ENCODE measurements at places on chromosomes 1 and 21. TPM values are rescaled to one million over a fixed set of nuclear protein-coding genes. Genes with fewer than 3 reads are reported as not detected.

- no peaks in the 10 kb centered on the region for H3K36me3 ChIP-seq
- no peak overlapping the region for H3K4me3 ChIP-seq
- no peaks in the 10 kb centered on the region for H3K4me1 ChIP-seq
- peaks cover 29% of the 10 kb centered on the region for H3K27me3 ChIP-seq
- no peak for DNase-seq
Observed at GRCh38 chr1:204307334-204307883, 52.3 kb downstream of the PLEKHA6 start.

GRCh38 chr21:42580793-42581321, 67.2 kb downstream of the SLC37A1 start:
- no peak overlapping the region for H3K27ac ChIP-seq
- no peaks in the 10 kb centered on the region for H3K27me3 ChIP-seq
- no peak overlapping the region for H3K4me3 ChIP-seq
- no peaks in the 10 kb centered on the region for H3K4me1 ChIP-seq
- DNase-seq, result no peak

- DNase-seq, result no peak
- no peak overlapping the region for H3K4me3 ChIP-seq
- no peaks in the 10 kb centered on the region for H3K36me3 ChIP-seq
Observed at GRCh38 chr1:228933753-228934152, 198.5 kb downstream of the RHOU start.

- no peaks in the 10 kb centered on the region for H3K36me3 ChIP-seq
- no peaks in the 10 kb centered on the region for H3K4me1 ChIP-seq
- H3K4me3 ChIP-seq, result no peak overlapping the region
- no peak for DNase-seq
- no peak overlapping the region for H3K27ac ChIP-seq
Observed at GRCh38 chr1:236257216-236257615, 24.5 kb downstream of the ERO1B start.

DNA sequence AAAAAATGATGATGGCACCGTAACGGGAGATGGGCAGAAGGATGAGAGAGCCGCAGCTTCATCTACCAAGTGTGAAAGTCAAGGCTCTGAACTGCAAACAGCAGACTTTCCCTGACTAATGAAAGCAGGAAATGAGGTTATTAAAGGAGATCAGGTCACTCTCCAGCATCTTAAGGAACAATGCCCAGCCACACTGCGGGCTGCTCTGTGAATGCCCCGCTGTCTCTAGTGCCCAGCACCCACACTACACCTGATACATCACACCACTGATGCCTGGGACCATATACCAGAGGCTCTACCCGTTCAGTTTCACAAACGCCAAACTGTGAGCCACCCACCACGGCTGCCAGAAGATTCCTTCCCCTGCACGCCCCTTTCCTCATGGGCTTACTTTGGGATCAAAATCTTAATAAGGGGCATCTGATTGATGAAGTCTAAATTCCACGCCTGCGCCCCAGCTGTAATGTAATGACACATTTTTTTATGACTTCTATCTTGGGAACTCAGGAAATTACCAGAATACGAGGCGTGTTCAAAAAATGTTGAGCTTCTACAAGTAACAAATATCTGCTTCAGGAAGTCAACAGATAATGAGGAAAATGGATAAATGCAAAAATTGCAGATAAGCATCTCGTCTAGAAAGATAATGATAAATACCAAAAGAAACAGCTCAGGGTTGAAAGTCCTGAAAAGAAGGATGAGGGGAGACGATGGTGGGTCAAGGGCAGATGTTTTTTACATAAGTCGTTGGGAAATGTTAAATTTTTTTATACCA, 72.0 kb downstream of the MIS18A start:
- H3K27ac ChIP-seq, result no peak overlapping the region
- H3K36me3 ChIP-seq, result no peaks in the 10 kb centered on the region
- no peak overlapping the region for H3K4me3 ChIP-seq
- DNase-seq, result no peak

ADAMTS4 gene
- 2.7 TPM for total RNA-seq

OR4F16 gene
- not detected for total RNA-seq

PPP1R12B gene
- total RNA-seq, result 9.8 TPM
